ENCODE measurements at places on chromosomes 1 and 21.

DNA sequence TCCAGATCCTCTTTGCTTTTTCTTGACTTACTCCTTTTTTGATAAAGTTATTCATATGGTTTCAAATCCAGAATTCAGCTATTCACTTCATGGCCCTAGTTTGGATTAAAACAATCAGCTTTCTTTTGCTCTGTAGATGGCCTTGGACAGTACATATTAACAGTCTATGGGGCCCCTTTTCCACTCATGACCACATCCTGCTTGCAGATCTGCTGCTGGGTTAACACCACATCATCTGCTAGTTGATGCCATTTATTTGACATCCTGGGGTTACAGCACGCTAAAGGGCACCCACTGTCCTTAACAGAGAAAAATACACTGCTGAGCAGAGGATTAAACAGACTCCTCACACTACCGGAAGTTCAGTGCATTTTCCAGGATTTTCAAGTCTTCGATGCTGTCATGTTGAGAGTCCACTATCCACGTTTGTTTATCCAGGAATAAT, 941 bp upstream of the IFI16 start:
- H3K27me3 ChIP-seq = no peaks in the 10 kb centered on the region
- peaks cover 19% of the 10 kb centered on the region for H3K4me1 ChIP-seq
- H3K36me3 ChIP-seq = no peaks in the 10 kb centered on the region
- no peak overlapping the region for H3K4me3 ChIP-seq
- peak overlapping the region; percentile 72 for H3K27ac ChIP-seq

DNA sequence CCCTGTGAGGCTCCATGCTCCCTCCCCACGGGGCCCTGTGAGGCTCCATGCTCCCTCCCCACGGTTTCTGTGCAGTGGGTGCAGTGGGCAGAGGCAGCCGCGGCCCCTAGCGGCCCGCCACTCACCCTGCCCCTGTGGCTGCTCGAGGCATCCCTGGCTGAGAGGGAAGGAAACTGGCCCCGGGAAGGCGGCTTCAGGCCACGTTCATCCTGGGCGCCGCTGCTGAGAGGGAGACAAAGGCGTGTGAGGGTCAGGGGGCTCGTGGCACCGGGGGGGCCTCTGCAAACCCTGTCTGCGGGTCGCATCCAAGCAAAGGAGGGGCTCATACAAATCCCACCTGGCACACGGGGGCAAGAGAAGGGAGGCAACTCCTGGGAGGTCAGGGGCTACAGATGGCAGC, 8.5 kb downstream of the CFAP410 start:
- H3K4me3 ChIP-seq = no peak overlapping the region
- H3K27me3 ChIP-seq = no peaks in the 10 kb centered on the region
- DNase-seq = no peak
- no peak overlapping the region for H3K27ac ChIP-seq
- H3K4me1 ChIP-seq = peaks cover 3% of the 10 kb centered on the region
- peaks cover 76% of the 10 kb centered on the region for H3K36me3 ChIP-seq

- no peaks in the 10 kb centered on the region for H3K4me1 ChIP-seq
- H3K27ac ChIP-seq = no peak overlapping the region
- H3K36me3 ChIP-seq = no peaks in the 10 kb centered on the region
- no peaks in the 10 kb centered on the region for H3K27me3 ChIP-seq
Observed at GRCh38 chr21:21210552-21210951, 212.3 kb downstream of the NCAM2 start.

DNA sequence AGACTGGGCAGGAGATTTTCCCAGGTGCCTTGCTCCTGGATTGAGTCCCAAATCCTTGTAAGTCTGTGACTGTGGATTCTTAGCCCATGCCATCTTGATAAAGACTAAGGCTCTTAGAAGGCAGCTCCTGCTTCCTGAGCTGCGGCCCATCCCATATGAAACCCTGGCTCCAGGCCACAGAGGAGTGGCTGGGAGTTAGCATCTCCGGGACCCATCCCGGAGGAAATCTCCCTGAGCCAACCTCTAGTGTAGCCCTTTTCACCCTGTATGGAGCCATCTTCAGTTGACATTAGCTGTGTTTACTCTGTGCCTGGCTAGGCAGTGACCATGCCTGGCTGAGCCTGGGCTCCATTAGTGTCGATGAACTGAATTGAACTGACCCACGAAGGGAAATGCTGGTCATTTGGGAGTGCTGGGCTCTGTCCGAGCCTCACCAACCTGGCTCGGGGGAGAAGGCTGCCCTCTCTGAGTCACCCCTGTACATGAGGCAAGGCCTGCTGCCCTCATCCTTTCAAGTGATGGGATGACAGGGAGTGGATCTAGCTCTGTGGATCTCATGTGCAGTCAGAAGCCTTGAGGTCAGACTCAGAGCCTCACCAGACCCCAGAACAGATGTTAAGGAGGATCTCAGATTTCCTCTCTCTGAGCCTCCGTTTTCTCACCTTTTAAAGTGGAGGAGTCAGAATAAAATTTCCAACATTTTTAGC, 37.5 kb downstream of the LGR6 start:
- no peak overlapping the region for H3K4me3 ChIP-seq
- H3K27me3 ChIP-seq = no peaks in the 10 kb centered on the region
- no peaks in the 10 kb centered on the region for H3K4me1 ChIP-seq
